Left ventricle myocardium superior (tissue), 1 donor: ENCODE measurements at places on chromosomes 13 and 19. TPM values are rescaled to one million over a fixed set of nuclear protein-coding genes. Genes with fewer than 3 reads are reported as not detected.

- DNase-seq = no peak
Observed at GRCh38 chr13:58729361-58729760, 1097.8 kb downstream of the PCDH17 start.

GRCh38 chr13:44969551-44970484, 19.5 kb downstream of the NUFIP1 start:
- no peak for DNase-seq

- DNase-seq = peak; percentile 66
Observed at GRCh38 chr13:112978561-112979405, 9.8 kb downstream of the MCF2L start.

DAND5 gene
- 11.2 TPM for total RNA-seq

SPRED3 gene
- total RNA-seq = 0.10 TPM

DNA sequence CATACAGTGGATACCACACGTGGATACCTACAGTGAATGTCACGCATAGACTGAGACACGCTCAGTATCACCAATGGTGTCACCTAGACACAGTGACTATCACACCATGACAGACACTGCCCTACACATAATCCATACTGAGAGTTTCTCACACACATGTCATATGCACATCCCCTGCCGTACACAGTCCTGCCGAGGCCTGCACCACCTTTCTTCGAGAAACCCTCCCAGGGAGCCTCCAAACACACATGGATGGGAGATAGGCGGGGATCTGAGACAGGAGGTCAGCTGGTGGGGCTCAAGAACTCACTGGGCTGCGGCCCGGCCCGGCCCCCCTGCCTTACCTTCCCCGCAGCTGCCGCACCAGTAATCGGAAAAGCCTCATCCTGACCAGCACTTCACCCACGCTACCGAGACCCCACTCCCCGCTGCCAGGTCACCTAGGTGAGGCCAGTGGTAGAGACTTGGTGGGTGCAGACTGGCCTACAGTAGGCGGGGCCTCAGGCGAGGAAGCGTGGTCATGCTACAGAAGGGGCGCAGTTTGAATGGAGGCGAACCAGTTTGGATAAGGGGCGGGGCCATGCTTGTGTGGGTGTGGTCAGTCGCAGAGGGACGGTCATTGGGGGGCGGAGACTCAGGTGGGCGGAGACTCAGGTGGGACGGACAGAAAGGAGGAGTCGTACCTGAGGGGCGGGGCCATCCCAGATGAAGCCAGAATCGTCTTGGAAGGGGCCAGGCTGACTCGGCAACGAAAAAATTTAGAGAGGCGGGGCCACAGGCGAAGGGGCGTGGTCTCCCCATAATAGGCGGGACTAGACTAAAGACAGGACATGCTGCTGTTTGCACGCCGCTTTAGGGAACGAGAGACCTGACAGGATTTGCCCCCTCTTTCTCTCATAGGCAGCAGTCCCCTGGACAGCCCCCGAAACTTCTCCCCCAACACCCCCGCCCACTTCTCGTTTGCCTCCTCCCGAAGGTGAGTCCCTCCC, 2.1 kb downstream of the MAST1 start:
- peak; percentile 50 for DNase-seq

DNA sequence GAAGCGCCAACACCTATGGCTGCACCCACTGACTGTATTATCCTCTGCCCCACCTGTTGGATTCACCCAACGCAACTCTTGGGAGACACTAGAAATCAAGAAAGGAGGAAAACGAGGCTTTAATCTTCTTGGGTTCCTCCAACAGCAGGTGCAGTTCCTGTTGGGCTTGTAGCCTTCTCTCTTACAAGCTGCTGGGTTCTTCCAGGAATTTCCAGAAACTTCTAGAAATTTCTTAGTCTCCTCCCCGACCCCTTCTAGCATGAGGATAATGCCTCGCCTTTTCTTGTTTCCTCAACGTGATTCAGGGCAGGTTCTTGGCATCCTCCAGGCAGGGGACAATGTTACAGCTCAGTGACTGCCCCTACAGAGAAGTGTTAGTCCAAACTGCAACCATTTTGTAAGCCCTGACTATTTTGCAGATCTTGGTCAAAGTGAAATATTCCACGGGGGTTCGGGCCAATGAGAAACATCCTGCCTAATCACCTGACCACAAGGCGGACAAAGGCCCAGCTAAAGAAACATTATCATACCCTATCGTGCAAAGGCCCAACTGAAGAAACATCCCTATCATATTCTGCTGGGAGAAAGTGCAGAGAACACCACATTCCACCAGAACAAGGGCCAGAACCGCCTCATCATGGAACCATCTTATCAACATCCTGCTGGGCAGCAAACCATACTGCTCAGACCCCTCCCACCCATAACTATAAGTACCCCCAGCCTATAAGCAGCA, 614 bp upstream of the PNMA8A start:
- DNase-seq = no peak

DNA sequence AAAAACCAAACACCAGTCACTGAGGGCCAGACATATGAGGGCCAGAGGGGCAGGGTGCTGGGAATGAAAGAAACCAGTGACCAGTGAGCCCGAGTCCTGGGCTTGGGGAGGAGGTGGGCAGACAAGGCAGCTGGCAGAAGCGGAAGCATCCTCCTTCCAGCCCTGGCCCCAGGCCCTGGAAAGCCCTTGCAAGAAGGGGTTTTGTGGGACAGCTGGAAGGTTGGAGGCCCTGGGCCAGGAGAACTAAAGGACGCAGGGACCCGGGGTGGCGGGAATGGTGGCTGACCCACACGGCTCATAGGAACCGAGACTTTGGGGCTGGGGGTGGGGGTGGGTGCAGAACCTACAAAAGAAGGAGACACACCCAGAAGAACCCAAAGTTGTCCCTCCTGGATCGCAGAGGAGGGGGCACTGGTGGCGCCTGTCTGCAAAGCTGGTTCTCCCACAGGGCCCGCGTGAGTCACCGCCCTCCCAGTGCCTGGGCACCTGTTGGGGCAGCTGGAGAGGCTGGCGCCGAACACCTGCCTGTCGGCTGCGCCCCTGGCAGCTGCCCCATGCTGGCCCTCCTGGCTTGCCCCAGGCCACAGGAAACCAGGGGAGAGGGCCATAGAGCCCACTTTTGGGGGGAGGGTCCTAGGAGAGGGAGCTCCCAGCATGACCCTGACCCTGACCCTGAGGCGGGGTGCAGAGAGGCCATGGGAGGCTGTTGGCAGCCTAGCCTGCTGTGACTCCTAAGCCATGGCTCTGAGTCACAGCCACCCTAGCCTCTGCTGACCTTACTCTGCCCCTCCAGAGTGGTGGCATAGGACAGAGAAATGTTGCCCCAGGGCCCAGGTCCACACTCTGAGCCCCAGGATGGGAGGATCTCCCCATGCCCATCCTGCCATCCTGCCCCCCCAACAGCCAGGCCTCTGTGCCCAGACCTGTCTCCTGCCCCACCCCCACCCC, 802 bp downstream of the DMPK start:
- DNase-seq = no peak

GRCh38 chr13:26973295-26973694, 198.3 kb downstream of the USP12 start:
- no peak for DNase-seq

DNA sequence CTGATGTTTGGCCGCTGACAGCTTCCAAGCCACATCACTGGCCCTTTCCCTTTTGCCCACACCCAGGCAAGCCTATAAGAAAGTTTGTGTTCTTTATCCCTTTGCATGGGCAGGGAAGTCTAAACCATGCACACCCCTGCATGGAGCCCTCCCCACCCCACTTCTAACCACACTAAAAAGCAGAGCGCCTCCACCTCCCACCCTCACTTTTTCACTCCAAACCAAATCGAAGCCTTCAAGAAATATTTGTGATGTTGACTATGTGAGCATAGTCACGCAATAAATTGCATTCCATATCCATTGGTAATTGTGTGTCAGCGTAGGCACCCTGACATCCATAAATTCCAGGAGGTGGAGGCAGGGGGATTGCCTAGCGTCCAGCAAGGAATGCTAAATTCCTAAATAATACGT, 104.4 kb upstream of the LSM14A start:
- no peak for DNase-seq

GRCh38 chr19:40567750-40568494, 8.8 kb upstream of the SHKBP1 start:
- DNase-seq = no peak

DNA sequence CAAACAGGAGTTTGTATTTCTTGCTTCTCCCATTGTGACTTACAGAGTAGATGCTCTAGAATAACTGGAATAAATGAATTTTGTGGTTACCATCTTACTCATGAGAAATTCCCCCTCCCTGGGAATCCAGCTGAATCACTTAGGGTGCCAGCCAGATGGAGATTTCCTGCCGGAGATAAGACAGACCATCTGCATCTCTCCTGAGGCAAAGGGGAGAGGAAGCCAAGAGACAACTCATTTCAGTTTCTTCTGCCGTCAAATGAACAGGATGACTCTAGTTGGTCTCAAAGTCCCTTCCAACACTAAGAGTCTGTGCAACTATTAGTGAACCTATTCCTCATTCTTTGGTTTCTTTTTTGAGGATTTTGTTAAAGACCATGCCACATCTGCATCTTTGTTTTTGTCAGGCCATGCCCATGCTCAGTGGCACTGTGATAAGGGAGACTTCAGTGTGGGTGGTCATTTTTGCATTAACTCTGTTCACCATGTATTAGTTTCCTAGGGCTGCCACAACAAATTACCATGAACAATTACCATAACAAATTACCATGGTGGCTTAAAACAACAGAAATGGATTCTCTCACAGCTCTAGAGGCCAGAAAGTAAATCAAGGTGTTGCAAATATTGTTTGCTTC, 112.8 kb downstream of the NDFIP2 start:
- no peak for DNase-seq

DNA sequence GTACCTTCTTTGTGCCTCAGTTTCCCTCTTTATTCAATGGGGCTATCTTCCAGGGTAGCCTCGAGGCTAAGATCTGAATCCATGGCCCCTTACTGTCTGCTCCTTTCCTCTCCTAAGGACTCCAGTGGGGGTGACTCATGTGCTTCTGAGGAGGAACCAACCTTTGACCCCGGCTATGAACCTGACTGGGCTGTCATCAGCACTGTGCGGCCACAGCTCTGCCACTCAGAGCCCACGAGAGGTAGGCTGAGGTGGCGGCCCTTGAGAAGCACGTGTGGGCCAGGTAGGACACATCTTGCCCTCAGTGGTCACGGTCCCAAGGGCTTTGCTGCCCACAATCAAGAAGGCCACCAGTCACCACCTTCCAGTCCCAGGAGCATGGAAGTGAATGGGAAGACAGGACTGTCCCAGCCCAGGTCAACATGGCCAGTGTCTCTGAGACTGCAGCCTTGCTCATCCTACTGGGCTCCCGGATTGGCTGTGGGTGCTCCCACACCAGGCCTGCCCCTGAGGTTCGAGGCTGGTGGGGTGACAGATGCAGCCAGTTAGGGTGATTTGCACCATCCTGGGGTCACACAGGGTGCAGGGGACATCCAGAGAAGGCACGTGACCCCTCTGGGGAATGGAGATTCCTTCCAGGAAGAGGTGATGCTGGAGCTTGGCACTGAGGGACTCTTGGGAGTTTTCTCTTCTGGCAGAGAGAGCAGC, 2.8 kb downstream of the TBC1D17 start:
- no peak for DNase-seq

CHST8 gene
- total RNA-seq = not detected

GRCh38 chr19:32287811-32288227, 57.6 kb upstream of the ZNF507 start:
- DNase-seq = peak; percentile 86

FBXL12 gene
- total RNA-seq = 11.2 TPM

PCCA gene
- total RNA-seq = 72.5 TPM

DNA sequence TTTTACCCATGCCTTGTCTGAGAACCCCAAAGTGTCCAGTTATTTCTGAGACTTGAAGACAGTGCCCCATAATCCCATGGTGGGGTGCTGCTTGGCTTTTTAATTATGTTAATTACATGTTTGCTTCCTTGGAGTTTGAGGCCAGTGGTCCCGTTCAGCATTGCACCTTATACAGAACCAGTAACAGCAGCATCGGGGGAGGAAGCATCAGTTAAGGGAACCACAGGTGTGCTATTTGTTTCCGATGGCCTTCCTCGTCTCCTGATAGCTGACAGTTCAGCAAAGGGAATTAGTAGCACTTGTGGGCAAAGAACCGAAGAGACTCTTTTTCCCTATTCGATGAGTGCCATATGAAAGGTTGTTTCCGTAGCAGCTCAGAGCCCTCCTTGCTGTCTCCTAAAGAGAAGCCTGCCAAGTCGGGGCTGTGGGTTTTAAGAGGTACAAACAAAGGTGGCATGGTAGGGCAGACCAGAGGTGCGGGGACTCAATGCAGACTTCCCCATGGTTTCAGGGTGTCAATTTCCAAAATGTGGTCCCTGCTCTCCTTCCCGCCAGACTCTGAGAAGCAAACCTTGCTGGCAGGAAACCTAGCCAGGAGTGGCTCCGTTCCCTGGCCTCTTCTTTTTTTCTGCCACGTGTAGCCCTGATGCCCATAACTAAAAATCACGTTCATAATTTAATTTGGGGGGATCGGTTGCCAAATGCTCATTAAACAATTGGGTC, 225.2 kb upstream of the TSHZ3 start:
- no peak for DNase-seq
